Jurkat, Clone E6-1 (cell line): ENCODE measurements at places on chromosomes 11 and 22.

- no peak for DNase-seq
These were observed 1.6 kb downstream of the FADS1 start for GRCh38 chr11:61814958-61815789.

- DNase-seq = no peak
These were observed 347.3 kb downstream of the BRD1 start for GRCh38 chr22:49480331-49480730.

GRCh38 chr11:34064291-34064690 lies 12.8 kb downstream of the CAPRIN1 start:
- DNase-seq = no peak

DNA sequence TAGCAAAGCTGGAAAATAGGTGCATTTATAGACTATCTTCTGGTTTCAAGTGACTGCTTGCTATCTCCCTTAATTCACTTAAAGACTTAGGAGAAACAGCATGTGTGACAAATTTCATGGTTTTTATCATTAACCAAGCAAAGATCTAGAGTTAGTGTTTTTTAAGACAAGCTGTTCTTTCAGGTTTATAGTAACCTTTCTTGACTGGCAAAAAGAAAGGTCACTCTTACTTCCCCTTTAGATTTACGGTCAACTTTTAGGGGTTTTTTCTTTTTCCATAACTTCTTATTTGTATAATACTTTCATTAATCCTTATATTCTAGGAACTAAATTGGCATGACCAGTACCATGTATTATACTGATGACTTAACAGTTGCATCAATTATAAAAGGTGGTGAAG lies 46.6 kb downstream of the KDM2A start:
- no peak for DNase-seq

DNA sequence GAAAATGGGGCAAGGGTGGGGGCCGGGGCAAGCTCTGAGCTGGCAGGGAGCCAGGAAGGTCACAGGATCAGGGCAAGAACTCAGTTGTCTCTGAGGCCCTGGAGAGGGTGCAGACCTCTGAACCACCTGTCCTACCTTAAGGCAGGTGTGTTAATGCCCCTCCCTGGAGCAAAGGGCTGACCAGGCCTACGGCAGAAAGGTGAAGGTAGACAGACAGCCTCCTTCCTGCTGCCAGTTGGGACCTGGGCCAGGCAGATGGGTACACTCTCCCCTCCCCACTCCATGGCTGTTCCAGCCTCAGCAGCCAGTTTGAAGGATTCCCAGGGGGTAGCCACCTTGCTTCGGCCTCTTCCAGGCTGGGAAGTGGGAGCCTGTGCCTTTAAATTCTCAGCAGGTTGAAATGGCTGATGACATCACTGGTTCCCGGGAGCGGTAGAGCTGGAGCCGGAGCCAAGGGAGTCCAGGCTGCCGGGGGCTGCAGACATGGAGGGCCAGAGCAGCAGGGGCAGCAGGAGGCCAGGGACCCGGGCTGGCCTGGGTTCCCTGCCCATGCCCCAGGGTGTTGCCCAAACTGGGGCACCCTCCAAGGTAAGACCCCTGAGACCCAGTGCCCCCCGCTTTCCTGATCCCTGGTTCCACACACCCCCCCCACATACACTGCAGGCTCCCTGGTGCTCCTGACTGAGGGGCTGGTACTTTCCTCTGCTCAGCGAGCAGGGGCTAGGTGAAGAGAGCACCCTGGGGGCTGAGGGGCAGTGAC lies at the start of gene INPP5J:
TSS of gene INPP5J (plus strand) at position 435 of the 760 bp plus-strand sequence. CDS start at position 484, 49 bp downstream.
- no peak for DNase-seq

GRCh38 chr11:133504906-133505305 lies 27.4 kb downstream of the OPCML start:
- no peak for DNase-seq

DNA sequence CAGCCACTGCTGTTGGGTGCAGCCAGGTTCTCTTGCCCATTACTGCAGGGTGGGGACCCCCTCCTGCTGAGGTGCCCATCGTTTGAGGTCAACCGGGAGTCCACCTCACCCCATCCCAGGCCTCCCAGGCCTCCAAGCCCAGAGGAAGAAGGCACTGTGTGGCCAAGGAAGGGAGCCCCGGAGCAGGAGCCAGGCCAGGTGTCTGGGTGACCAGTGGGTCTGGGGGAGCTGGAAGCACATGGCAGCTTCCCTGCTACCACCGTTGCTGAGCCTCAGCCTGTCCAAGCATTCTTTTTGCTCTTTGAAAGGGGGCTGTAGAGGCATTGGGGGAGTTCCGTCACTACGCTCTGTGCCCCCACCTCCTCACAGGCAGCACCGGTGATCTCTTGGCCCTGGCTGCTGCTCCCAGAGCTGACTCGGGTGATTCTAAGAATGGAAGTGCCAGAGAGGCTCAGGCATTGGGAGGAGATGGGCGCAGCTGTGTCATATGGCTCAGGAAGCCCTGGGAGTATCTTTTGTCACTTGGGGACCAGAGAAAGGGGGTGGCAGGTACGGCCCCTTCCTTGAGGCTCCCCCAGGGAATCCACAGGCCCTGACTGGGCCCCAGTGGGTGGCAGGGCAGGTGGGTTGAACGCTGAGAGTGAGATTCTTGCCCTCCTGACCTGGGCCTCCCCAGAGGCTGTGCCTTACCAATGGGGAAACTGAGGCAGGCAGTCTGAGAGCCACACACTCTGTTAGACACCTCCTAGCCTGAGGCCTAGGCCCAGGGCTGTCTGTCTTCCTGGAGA lies 1.9 kb downstream of the SEPTIN5 start:
- DNase-seq = no peak

GRCh38 chr11:35239471-35240075 lies 100.6 kb downstream of the CD44 start:
- DNase-seq = no peak

- no peak for DNase-seq
These were observed 5.3 kb downstream of the PPM1F start for GRCh38 chr22:21947040-21948014.

- no peak for DNase-seq
These were observed 22.2 kb downstream of the PTPRJ start for GRCh38 chr11:48002561-48002960.

DNA sequence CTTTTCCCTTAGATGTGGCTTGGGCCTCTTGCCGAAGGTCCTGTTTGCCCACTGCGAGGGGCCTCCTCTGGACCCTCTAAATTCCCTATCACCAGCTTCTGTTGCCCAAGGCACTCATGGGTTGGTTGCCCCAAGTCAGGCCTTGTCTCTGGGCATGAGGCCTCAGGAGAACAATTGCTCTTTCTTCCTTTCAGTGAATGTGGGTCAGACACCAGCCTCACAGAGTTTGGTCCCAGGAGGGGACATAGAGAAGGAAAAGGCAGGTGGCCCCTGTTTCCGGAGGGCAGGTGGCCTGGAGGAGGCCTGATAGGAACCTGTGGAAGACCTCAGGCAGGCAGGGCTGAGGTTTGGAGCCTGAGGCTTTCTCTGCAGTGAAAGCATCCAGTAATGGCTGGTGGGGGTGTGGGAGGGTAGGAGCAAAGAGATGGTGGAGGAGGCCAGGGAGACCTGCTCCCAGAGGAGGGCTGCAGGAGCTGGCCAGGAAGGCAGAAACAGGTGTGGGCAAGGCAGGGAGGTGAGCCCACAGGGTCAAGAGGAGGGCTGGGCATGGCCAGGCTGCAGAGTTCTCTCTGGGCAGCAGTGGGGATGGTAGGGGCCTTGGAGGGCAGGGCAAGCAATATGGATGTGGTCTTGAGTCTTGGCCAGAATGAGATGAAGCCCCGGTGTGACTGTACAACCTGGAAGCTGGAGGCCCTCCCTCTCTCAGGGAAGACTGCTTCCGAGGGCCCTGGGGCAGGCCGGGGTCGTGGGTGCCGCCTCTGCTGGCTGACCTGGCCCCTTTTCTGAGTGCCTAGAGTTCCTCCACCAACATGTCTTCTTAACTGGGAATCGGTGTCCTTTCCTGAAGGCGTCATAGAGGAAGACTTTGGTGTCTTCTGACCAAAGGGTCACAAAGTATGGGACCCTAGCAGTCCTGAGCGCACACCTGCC lies 28.0 kb upstream of the LMO1 start:
- no peak for DNase-seq

GRCh38 chr22:19291218-19291579 lies 320 bp downstream of the CLTCL1 start:
- DNase-seq = no peak

GRCh38 chr11:96358321-96358720 lies 15.3 kb upstream of the MAML2 start:
- no peak for DNase-seq

DNA sequence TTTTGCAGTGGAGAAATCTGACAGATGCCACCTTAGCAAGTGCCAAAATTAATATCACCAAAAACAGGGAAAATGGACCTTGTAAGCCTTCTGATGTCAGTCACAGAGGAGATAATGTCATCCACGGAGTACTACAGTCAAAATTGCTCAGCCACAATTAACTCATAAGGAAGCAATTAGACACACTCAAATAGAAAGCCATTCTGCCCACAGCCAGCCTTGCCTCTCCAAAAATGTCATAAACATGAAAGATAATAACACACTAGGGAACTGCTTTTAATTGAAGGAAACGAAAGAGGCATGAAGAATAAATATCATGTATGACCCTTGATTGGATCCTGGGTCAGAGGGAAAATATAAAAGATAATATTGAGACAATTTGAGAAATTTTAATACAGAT lies 505.6 kb upstream of the API5 start:
- no peak for DNase-seq

GRCh38 chr11:32184723-32185376 lies 94.0 kb downstream of the RCN1 start:
- DNase-seq = no peak

DNA sequence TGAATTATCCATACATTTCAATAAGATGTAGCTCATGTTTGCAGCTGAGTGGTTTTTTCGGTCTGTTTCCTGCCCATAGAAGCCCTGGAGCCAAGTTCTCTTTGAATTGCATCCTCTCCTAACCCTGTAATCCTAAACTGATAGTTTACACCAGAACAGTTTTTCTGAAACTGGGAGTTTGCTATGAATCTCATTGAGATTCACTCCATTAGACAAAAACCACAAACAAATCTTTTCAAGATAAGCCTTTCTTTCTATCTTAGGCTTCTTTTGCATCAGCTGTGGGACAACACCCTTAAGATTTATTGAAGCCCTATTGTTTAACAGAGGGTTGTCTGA lies 324.8 kb downstream of the DYNC2H1 start:
- no peak for DNase-seq

DNA sequence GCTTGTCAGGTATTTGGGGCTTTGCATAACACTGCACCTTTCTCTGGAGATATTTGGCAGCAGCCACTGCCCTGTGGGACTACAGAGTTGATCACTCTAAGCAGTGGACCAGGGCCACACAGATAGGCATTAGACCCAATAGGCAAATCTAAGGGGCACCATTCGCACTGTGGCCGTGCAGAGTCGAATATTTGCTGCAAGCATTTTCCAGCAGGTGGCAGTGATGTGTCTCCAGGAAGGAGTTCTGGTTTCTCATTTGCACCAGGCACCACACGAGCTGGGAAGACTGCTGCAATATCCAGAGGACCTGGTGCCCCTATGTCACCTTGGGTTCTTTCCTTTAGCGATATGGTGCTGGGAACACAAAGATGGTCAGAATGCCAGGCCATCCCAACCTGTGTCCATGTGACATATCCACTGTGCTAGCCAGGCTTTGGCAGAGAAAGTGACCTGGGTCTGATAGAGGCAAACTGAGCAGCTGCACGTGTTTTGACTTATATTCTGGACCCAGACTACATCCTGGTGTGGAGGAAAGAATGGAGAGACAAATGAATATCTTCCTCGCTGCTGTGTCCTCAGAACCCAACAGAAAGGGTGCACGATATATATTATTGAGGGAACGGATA lies 318.7 kb downstream of the BUD13 start:
- peak; percentile 22 for DNase-seq

GRCh38 chr11:95147364-95147905 lies 57.8 kb downstream of the ENDOD1 start:
- no peak for DNase-seq

- DNase-seq = no peak
These were observed 11.2 kb downstream of the PLA2G6 start for GRCh38 chr22:38170469-38170868.

DNA sequence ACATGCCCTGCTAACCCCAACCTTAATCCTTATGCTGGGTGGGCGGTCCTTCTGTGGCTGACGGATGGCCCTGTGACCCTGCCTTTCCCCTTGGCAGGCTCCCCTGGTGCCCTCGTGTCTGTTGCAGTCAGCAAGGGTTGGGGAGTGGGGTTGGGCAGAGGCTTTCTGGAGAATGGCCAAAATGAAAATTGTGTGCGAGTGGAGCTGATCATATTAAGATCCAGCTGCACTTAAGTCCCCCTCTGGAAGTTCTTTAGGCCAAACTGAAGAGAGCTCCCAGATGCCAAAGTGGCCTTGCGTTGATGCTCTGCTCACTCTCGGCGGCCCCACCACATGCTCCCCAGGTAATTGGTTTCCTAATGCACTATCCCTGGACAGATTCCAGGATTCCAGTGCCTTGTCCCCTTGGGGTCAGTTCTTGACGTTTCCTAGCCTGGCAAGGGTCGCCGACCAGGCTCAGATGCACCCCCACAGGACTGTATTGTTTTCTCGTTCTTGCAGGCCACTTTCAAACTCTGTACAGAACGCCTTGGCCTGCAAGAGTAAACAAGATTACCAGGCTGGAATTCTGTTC lies 16.4 kb upstream of the C11orf96 start:
- no peak for DNase-seq

DNA sequence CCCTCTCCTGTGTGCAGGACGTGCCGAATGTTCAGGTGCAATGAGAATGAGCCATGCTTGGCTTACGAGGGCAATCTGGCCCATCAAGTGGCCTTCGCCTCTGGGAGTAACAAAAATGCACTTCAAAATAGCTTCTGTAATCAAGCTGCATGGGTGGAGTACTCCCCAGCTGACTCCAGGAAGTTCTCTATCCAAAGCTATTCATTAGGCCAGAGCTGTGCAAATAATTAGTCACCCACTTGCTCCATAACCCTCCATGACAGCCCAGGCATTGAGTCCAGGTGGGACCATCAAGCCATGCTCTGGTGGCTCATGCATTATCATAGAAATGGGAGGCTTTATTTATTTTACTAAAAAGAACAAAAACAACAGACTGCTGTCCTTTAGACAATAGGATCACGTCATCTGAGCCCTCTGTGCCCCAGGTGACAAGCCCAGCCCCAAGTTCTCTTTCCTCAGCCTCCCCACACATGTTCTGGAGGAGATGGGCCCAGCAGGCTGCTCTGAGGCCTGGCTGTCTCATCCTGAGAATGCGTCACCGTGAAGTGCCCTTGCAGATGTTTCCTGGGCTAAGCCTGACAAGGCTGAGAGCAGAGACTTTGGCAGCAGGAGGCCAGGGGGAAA lies 244.7 kb downstream of the ETS1 start:
- DNase-seq = peak; percentile 65

GRCh38 chr11:18012122-18012905 lies 533 bp downstream of the SERGEF start:
- no peak for DNase-seq

DNA sequence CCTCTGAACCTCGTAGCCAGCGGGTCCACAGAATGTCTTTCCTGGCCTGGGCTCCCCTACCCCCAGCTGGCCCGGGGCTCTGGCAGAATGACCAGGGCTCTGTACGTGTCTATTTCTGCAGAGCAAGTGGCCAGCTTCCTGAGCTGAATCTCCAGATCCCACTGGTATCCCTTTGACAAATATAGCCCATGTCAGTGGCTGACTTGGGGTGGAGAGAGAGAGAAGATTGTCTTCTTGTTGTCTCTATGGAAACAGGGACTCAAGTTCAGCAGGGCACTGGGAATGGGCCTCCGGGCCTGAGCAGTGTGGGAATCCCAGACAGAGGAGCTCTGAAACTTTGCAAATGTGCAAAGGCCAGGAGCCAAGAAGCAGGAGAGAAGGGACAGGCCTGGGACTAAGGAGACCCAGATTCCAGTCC lies 33.9 kb downstream of the ANO1 start:
- DNase-seq = no peak
